Activated T-cell treated with anti-CD3 and anti-CD28 coated beads for 1 hour (primary cell): ENCODE measurements at places on chromosomes 2 and 18.
A peak's percentile ranks its signal among the peaks of the same experiment; 100 is the strongest.

- no peak for DNase-seq
These were observed 160.8 kb upstream of the HAAO start for GRCh38 chr2:42953216-42953615.

DNA sequence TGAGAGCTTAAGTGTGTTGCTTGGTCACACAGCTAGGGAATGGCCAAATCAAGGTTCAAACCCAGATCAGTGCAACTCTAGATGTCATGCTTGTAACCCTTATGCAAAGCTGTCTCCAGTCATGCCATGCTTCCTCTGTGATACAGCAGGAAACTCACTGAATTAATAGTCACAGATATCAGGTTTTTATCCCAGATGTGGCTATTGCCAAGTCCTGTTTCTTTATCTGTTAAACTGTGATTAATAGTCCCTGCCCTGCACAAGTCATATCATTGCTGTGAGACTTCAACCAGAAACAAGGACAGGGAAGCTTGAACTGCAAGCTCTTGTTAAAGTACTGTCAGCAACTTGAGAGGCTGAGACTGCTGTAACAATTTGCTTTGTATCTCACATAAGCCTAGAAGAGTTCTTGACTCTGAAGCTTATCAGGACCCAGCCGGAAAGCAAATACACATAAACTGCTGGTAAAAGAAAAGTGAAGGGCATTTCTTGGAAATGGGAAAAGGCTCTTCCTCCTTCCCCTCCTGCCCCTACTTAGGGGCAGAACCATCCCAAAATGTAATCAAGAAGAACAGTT lies 609.0 kb downstream of the DCC start:
- no peak for DNase-seq

- DNase-seq, result no peak
These were observed 60.6 kb downstream of the INHBB start for GRCh38 chr2:120406566-120406965.

DNA sequence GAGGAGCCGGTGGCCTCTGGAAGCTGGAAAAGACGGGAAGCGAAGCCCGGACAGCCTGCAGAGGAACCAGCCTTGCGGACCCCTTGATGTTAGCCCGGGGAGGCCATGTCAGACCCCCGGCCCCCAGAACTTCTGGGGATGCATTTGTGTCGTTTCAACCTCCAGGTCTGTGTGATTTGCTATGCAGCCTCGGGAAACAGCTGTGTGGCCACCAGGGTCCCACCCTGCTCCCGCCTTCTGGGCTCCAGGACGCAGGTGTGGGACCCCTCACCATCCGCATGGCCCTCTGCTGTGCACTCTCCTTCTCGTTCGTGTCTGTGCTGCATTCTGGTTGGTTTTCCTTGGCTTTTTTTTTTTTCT lies 13.3 kb downstream of the NEU4 start:
- no peak for DNase-seq

DNA sequence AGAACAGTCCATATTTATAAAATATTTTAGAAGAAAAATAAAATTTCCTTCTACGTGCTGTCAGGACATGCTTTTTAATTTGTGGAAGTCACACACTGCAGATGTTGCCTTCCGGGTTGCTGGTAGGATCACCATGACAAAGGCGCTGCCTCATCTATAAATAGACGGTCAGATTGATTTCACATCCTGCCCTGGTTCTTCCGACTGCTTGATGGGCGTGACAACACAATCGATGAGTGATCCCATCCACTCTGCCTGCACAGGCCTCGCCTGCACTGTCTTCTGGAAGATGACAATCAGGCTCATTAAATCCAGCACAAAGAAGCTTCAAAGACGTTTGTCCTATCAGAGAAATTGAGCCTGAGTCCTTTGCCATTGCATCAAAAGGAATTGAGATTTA lies 318.9 kb upstream of the TRIB2 start:
- no peak for DNase-seq

DNA sequence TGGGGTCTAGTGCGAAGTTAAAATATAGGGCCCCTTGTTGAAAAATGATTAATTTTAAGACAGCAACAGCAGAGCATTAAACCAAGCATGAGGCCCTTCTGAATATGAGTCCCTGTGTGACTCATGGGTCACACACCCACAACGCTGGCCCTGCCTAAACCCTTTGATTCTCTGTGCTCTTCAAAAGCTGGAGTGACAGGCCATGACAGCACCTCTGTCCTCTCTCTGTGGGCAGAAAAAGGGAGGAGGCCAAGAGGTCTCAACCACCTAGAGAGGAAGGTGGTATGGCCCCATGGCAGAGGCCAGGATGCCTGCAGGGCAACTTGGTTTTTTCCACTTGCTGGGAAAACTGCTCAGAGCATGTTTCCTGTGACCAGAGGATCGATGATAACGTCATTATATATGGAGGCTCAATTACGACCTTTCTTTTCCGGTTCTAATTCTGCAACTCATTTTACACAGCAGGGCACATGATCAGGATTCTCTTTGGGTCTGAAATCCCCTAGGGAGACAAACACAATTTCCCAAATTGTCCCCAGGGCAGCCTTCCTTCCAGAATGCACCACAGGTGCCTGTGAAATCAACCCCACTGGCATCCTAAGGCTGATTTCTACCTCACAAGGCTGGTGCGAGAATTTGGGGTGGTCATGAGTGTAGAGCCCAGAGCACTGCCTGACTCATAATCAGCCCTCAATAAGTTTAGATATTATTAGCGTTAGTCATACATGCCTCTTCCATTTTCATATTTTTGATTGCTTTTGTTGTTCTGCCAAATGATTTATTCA lies 102.0 kb upstream of the PPP1CB start:
- no peak for DNase-seq

DNA sequence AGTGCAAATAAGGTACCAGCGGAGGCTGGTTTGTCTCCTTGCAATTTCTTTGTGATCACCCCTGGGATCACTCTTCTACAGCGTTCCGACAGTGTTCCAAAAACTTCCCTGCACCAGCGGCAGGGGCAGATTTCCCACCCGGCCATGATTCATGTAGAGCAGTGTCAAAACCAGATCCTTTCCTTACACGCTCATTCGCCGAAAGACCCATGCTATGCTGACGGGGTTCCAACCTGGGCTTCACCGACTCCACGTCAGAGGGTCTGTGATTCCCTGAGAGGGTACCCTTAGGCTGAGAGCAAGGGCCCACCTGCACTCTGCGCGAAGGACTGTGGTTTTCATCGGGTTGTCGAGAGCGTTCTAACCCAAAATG lies 423 bp upstream of the TTC27 start:
- peak; percentile 7 for DNase-seq

GRCh38 chr2:111930875-111931274 lies 32.5 kb downstream of the MERTK start:
- no peak for DNase-seq

DNA sequence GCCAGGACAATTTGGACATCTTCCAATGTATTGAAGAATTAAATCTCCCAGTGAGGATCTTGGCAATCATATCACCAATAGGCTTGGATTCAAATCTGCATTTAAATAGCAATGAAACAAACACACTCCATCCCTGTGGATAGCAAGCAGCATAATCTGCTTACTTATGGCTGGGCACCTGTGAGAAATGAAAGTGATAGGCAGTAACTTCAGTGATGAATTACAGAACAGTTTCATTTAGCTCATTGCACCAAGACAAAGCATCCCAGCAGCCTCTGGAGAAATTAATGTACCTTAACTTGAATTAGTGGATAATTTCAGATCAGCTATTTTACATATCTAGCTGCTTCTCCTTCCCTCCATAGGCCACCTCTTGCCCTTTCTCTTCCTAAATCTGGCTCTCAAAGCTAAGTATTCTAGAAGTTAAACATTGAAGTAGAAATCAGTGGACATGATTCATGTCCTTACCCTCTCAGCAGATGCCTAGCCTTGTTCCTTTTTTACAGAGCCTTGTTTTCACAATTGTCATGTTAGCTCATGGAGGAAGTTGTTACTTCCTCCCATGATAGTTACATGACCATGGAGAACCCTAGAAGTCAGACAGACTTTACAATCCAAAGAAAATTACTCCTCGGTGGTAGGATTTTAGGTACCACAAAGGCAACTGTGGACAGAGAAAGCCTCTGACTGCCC lies 88.5 kb upstream of the TACR1 start:
- DNase-seq, result no peak

- DNase-seq, result no peak
These were observed 891.3 kb upstream of the SLC39A10 start for GRCh38 chr2:194765723-194766122.

DNA sequence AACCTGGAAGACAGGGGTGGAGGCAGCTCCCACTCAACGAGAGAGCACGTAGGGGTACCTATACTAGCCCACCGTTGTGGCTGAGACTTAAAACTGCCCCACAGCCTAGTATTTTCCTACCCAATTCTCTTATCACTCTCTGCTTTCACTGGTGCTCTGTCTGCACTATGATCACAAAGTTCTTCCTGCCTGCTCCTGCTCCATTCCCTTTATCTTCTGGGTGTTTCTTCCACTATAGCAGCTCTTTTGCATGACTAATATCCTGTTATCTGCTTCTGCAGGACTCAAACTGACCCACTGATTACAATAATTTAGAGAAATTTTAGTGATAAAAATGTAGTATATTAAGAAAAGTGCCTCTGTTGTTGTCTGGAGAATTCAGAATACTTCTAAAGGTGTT lies 184.8 kb downstream of the LRP1B start:
- DNase-seq, result no peak

DNA sequence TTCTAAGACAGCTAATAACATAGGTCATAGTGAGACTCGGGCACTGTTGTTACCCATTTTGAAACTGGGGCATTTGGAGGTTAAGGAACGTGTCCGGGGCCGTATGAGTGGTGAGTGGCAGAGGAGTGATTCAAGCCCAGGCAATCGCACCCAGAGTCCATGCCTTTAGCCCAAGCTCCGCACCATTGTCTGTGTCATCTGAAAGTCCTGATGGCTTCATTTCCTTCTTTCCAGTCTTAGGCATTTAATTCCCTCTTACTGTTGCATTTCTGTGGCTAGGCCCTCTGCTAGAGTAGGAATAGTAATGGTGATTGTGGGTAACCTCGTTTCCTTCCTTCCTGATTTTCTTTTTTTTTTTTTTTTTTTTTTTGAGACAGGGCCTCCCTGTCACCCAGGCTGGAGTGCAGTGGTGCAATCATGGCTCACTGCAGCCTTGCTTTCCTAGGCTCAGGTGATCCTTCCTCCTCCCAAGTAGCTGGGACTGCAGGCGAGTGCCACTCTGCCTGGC lies 49.8 kb upstream of the ASB1 start:
- no peak for DNase-seq

DNA sequence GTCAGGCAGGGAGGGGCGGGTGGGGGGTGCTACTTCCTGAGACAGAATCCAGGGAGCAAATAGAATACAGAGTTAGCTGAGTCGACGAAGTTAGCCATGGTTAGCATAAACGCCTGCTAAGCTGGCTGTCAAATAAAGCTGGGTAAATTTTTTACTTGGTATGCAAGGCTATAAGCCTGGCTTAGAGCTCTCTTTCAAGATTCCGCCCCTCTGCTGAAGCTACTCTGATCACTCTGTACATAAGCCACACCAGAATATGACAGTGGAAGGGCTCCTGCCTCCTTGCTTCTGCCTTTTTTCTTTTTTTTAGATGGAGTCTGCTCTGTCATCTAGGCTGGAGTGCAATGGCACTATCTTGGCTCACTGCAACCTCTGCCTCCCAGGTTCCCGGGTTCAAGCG lies 58.3 kb downstream of the CYRIA start:
- DNase-seq, result no peak

DNA sequence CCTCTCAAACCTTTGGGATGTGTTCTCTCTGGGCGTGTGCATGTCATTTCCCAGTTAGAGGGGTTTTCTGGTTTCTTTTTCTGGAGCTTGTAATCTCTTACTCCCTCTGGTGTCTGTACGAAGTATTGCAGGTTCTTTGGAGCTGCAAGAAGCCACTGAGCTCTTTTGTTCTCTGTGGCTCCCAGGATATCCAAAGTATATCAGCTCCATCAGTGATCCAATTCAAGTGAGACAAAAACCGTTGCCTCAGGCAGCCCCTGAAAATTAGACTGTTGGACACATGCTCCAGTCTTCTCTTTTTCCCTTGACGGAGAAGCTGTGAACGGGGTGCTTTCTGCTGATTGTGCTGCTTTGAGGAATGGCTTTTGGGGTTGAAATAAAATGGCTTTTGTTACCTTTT lies 59.0 kb upstream of the LDLRAD4 start:
- DNase-seq, result no peak

DNA sequence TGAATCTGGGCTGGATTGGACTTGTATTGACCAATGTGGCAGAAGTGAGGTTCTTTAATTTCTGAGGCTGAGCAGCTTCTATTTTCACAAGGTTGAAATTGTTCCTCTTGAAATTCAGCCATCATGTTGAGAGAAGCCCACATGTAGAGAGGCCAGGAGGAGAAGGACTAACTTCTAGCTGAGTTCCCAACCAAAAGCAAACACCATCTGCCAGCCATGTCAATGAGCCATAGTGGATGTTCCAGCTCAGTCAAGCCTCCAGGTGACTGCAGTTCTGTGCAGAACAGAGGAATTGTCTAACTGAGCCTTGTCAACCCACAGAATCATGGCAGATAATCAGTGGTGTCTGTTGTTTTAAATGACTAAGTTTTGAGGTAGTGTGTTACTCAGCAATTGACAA lies 110.6 kb upstream of the ACVR1 start:
- no peak for DNase-seq

- DNase-seq, result no peak
These were observed 19.1 kb upstream of the NARS1 start for GRCh38 chr18:57640749-57641148.

- no peak for DNase-seq
These were observed 99.0 kb downstream of the RBBP8 start for GRCh38 chr18:23032030-23032582.
